Sciatic nerve (tissue), 2 donors: ENCODE measurements at places on chromosomes 7 and 10.

- no peak for DNase-seq
These were observed 233.2 kb downstream of the SORCS1 start for GRCh38 chr10:106931159-106931852.

GRCh38 chr7:36360244-36360643 lies 29.4 kb upstream of the ANLN start:
- no peak for DNase-seq

GRCh38 chr10:12796401-12797160 lies 204.9 kb downstream of the CCDC3 start:
- no peak for DNase-seq

DNA sequence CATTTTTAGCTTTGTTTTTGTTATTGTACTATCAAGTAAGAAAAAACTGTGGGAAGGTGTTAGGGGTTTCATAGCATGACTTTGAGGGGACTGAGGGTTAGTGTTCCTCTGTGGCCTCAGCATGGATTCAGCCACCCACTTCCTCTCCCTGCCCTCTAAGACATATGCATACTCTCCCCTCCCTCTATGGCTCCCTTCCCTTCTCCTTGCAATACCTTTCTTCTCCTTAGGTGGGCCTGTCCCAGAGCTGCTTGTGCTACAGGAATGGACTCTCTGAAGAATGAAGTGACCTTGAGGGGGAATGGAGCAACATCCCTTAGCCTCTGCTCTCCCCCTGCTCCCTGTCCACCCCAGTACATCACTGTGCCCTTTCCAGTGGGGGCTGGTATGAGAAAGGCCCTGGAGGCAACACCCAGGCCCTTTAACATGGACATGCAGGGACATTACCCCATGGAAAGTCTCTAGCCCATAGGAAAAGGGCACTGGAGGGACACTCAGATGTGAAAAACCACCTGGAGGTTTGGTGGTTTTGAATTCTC lies 22.4 kb downstream of the CDH23 start:
- DNase-seq, result peak; percentile 15

GRCh38 chr7:235576-236395 lies 43.4 kb downstream of the FAM20C start:
- no peak for DNase-seq

- no peak for DNase-seq
These were observed 150.0 kb downstream of the CAMK1D start for GRCh38 chr10:12499076-12499986.

DNA sequence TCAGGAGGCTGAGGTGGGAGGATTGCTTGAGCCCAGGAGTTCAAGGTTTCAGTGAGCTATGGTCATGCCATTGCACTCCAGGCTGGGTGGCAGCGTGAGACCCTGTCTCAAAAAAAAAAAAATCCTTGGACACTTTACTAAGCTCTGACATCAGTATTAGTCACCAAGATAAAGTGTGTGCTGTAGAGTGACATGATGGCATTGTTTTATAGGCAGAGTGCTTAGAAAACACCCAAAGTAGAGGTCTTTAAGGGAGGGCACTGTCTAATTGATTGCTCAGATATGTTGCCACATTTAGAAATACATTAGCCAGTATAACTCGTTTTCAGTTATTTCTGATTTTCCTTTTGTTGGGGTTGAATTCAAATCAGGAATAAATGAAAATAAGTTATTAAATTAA lies 235.9 kb downstream of the REEP3 start:
- no peak for DNase-seq
